ENCODE measurements at places on chromosomes 11 and 22.

DNA sequence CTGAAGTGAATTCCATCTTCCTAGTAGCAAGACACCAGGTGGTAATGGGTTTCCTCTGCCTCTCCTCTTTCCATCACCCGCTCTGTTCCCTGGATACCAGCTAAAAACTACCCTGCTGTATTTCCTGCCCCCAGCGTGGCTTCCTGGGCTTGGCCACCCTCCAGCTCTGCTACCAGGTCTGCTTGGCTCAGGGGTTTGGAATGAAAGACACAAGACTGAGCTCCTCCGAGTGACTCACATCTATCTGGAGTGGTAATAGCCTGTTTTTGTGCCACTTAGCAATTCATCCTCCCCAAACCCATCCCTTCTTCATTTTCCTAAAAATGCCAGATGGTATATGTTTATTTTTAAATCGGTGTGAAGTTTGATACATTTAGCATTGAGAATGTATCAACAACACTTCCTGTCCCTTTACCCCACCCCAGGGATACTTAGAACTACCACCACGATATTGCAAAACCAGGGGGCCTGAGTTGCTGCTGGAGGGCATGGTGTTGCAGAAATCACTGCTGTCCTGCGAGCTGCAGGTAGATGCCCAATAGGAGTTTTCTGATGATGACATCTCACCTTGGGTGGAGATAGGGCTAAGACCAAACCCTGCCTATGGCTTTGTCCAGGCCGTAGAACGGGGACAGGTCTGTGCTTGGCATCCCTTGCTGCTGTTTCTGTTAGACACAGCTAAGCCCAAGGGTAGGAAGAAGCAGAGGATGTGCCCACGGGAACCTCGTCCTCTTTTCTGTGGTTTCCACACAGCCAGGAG, 7.5 kb upstream of the MICAL3 start:
- DNase-seq = no peak

GRCh38 chr11:91081440-91082043, 858.7 kb upstream of the CHORDC1 start:
- DNase-seq = no peak

DNA sequence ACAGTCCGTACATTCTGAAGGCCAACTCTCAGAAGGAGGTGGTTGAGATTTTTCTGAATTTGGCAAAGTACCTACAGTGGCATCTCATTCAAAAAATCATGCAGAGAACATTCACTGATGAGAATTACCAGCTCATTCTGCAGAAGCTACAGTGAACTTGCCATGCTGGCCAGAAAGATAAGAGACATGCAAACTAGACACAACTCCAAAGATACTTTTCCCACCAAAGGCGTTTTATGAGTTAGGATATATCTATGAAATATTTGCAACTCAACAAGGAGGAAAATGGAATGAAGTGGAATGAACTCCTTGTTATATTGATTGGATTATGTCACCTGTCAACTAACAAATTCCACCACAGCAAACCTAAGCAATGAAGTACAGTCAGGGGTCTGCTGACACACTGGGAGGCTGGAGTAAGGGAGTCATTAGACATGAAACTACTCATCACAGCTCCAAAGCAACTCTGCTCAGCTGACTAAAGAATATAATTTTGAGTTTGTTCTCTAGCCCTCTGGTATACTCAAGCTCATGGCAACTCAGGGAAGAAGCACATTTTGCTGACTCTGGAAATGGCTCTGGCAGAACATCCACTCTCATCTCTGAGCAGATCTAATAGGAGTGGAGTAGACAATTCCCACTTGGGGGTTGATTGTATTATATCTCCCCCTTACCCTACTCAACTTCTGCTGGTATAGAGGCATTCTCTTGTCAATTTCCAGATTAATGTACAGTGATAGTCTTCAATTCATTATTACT, 22.9 kb downstream of the MAML2 start:
- DNase-seq = no peak

GRCh38 chr11:112211536-112211935, 14.7 kb upstream of the PTS start:
- DNase-seq = no peak

DNA sequence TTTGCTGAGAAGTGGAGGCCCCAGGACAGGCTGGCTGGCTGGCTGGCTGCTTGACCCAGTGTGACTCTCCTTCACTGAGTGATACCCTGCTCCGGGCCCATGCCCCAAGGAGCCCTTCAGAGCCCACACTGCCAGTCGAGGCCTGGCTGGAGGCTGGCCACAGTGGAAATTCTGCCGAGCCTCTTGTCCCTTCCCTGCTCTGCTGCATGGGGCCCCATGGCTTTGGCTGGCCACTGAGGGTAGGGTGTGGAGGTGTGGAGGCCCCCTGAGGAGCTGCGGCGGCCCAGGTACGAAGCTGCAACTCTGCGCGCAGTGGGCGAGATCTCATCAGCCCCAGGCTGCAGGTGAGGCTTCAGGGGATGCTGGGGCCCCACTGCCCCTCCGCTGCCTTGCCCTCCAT, 33.4 kb upstream of the HMOX1 start:
- no peak for DNase-seq

DNA sequence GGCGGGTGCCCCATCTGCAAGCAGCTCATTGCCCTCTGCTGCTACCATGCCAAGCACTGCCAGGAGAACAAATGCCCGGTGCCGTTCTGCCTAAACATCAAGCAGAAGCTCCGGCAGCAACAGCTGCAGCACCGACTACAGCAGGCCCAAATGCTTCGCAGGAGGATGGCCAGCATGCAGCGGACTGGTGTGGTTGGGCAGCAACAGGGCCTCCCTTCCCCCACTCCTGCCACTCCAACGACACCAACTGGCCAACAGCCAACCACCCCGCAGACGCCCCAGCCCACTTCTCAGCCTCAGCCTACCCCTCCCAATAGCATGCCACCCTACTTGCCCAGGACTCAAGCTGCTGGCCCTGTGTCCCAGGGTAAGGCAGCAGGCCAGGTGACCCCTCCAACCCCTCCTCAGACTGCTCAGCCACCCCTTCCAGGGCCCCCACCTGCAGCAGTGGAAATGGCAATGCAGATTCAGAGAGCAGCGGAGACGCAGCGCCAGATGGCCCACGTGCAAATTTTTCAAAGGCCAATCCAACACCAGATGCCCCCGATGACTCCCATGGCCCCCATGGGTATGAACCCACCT, 28.0 kb upstream of the L3MBTL2 start:
- no peak for DNase-seq

- no peak for DNase-seq
These were observed 810.0 kb downstream of the TBC1D22A start for GRCh38 chr22:47572443-47572842.

DNA sequence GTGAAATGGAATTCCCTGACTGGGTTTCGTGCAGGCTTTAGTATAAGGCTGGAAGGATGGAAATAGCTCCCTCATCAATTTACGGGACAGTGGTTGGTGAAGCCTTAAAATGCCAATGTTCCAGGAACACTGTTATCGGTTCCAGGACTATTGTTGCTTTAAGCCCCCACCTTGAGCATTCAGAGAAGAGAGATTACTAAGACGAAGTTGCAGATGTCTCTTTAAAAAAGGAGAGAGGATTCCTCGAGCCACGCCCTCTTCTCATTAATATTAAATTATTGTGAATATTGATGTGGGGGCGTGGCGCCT, 195 bp upstream of the CREB3L1 start:
- no peak for DNase-seq

- DNase-seq = no peak
These were observed 15.9 kb upstream of the OR6M1 start for GRCh38 chr11:123822032-123822431.

GRCh38 chr11:43830928-43831440, 49.6 kb upstream of the ALKBH3 start:
- DNase-seq = peak; percentile 46

- no peak for DNase-seq
These were observed 36.8 kb downstream of the KIRREL3 start for GRCh38 chr11:126963603-126964363.

DNA sequence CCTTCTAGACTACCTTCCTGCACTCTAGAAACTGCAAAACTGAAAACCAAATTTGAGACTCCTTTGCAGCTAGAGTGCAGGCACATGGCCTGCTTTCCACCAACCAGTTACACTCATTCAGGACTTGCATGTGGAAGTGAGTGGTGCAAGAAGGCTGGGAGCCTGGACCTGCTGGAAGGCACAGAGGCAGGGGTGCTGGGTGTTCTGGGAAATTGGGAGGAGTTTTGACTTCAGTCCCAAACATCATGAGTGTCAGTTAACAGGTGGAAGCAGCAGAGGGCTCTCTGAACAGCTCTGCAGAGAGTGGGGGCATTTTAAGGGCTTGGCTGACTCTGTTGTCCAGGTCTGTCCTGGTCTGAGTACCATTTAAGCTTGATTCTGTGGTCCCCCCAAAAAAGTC, 49.3 kb upstream of the SYT13 start:
- no peak for DNase-seq

DNA sequence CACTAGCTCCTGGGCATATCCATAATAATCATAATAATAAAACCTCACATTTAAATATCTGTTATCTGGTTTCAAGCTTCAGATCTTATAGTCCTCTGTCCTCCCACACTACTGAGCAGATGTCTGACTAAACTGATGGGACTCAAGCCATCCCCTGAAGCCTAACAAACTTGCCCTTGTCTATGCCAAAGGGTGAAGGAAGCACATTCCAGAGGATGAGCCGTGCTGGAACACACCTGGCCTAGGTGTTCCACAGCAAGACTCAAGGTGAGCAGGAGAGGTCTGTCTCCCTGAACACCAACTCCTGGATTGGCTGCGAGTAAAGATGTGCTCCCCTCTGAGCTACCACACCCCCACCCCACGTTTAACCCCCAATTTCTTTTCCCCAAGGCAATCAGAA, 14.7 kb downstream of the SCUBE2 start:
- DNase-seq = no peak

Measured in stimulated activated CD4-positive, alpha-beta T cell treated with anti-CD3 and anti-CD28 coated beads, TNF-alpha, amount 100 ng/mL, for 24 hours (primary cell).